Naive thymus-derived CD4-positive, alpha-beta T cell (primary cell): ENCODE measurements at places on chromosomes 11 and 22.
A peak's percentile ranks its signal among the peaks of the same experiment; 100 is the strongest.

DNA sequence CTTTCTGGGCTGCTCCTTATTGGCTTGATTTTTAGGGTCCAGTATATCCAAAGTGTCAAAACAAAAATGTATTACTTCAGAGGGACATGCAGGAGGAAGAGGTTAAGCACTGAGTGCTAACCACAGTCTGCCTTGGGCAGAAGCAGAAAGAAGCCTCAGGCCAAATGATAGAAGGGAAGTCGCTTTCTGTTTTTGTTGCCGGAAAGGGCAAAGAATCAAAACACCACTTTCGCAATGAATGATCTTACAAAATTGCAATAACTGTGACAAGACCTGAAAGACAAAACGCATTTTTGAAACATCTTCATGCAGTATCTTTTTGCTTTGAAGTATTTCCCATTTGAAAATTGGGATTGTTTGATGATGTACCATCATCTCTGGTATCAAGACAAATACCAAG, 70.1 kb upstream of the PICALM start:
- peak; percentile 4 for DNase-seq

DNA sequence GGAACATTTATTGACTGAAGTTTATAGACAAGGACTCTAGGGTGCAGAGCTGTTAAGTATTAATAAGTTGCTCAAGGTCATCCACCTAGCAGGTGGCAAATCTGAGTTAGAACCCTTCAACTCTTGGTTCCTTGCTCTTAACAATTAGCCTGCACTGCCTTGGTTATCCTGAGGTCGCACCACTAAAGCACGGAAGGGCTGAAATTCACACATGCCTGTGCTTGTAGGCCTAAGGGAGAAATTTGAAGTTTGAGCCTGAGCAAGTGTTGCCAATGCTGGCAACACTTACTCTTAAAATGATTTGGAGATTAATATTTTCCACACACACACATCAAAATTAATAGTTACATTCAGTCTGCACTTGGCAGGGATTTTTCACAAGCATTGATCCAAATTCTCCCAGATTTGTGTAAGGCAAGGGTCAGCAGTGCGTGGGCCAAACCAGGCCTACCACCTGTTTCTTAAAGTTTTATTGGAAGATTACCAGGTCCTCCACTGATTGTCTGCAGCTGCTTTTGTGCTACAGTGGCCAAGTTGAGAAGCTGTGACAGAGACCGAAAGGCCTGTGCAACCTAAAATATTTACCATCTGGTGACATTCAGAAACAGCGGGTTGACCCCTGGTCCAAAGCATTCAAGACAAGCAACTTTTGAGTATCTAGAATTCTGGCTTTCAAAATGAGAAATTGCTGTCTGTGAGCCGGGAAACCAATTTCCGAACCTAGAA, 16.3 kb downstream of the APOL5 start:
- no peak for DNase-seq

DNA sequence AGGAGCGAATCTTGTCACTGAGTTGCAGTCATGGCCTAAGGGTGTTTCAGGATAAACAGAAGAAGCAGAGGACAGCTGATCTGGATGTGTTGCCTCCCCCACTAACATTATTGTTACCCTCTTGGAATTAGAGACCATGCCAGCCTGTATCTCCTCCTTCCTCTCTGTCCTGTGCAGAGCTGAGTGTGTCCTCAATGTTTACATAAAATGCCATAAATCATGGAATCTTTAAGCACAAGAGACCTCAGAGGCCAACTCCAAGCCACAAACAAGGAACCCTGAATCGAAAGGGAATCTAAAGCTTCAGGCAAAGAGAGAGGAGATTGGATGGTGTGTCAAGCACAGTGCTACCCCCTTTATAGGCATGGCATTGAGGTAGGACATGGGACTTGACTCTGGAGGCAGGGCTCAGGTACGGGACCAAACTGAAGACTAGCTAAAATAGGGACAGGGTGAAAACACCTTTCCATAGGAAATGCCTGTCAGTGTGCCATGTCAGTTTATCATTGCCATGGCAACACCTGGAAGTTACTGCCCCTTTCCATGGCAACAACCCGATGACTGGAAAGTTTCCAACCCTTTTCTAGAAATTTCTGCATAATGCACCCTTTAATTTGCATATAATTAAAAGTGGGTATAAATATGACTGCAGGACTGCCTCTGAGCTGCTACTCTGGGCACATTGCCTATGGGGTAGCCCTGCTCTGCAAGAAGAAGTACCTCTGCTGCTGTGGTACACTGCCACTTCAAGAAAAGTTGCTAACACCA, 489.7 kb downstream of the MIAT start:
- no peak for DNase-seq

DNA sequence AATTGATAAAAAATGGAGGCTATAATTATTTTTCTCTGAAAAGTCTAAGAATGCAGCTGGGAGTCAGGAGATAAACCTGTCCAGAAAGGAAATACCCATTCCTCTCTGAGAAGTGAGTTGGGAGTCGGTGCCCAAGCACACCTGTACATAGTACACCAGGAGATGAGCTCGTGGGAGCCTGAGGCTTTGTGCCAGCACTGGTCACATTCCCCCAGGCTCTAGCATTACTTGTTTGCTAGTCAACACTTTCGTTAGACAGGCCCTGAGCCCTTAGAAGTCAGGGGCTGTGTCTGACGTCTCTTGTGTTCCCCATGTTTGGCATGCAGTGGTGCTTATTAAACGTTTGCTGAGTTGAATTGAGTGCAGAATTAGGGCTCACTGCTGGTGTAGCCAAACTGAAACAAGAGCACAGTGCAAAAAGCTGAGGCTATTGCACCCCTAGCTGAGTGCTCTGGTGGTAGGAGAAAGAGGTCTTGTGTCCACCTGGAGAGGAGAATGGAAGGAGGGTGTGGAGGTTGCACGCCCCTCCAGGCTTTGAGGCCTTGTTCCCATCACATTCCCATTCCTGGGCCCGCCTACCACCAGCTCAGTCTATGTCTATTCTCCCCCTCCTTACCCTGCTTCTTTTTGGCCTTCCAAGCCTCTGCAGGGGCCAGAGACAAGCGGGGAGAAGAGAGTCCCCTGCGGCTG, 6.8 kb downstream of the ROBO4 start:
- DNase-seq = no peak

DNA sequence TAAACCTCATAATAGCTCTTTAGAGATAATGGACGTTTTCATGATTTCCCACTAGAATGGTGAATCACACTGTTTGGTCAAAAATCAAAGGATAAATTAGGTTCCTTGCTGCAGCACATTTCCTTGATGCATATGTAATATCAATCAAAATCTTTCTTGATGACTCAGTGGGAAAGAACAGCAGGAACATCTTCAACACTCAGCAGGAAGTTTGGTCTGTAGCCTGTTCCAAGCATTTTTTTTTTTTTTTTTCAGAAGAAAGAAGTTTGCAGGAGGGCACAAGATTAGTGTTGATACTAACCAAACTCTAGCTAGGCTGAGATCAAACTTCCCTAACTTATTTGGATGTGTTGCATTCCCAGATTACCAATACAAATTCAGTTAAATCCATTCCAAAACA, 1529.8 kb downstream of the FAM181B start:
- DNase-seq = no peak

DNA sequence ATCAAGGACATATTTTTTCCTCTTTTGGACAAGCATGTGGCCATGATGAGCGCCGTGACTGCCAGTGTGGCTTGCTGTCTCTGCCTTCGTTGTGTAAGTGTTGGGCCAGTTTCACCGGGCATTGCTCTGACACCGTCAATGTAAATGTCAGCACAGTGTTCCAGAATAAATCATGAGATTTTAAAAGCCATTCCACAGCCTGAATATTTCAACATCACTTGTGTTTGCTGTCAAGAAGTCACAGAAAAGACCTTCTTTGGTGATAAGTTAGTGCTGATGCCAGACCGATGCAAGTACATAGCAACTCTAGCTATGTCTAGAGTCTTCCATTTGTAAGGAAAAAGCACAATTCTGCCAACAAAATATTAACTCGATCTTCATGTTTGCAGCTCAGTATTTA, 467.8 kb downstream of the TBC1D22A start:
- no peak for DNase-seq

DNA sequence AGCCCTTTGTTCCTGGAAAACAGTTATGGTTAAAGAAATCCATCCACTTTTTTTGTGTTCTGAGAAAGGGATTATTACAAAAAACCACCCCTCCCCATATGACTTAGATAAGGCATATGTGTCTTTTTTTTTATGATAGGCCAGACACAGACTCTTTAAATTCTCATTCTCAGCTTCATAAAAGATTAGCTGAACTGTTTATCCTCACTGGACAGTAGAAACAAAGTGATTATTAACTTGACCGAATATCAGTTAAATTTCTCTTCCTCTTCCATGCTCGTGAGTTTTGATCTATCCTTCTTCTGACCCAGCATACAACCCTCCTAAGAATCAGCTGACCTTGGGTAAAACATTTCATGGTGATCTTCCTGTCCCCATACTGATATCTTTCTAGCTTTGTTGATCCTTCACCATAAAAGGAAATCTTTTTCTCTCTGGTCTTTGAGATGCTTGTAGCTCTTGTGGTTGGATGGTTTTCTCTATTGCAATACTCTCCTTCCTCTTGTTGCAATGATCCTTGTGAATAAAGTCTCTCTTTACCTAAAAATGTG, 26.2 kb downstream of the OR2AG2 start:
- DNase-seq = no peak

- DNase-seq = no peak
Measured at GRCh38 chr22:40403651-40404050, 33.3 kb downstream of the SGSM3 start.

DNA sequence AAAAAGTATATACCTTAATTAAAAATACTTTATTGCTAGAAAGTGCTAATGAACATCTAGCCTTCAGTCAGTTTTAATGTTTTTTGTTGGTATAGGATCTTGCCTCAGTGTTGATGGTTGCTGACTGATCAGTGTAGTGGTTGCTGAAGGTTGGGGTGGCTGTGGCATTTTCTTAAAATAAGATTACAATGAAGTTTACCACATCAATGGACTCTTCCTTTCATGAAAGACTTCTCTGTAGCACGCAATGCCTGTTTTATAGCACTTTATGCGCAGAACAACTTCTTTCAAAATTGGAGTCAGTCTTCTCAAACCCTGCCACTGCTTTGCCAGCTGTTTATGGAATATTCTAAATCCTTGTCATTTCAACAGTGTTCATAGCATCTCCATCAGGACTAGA, 50.6 kb downstream of the LDLRAD3 start:
- DNase-seq = no peak

GRCh38 chr11:67464411-67465188, 4.5 kb downstream of the TMEM134 start:
- peak; percentile 91 for DNase-seq

DNA sequence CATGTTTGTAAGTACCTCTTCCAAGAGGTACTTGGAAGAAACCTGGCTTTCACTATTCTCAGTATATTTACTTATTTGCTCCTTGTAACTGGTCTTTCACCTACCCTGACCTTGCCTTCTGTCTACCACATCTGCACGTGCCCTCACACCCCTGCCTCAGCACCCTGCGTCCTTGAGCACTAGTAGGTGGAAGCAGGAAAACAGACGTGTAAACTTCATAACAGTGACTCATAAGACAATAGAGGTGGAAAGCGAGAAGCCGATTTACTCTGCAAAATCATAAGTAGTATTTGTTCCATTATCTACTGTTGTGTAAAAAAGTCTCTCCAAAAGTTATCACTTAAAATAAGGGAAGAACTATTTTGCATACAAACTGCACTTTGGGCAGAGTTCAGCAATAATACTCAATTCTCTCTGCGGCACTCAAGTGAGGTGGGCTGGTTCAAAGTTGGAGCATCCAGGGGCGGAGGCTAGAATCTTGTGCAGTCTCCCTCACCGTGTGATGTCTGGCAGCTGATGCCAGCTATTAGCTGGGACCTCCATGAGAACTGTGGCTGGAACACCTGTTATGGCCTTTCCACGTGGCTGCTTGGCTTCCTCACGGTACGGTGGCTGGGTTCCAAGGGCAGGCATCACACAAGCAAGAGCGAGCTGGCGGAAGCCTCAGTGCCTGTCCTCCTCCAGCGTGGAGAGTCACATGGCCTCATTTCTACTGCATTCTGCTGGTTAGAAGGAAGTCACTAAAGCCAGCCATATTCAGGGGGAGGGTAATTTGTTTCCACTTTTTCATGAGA, 30.4 kb downstream of the PACS1 start:
- DNase-seq = peak; percentile 29

DNA sequence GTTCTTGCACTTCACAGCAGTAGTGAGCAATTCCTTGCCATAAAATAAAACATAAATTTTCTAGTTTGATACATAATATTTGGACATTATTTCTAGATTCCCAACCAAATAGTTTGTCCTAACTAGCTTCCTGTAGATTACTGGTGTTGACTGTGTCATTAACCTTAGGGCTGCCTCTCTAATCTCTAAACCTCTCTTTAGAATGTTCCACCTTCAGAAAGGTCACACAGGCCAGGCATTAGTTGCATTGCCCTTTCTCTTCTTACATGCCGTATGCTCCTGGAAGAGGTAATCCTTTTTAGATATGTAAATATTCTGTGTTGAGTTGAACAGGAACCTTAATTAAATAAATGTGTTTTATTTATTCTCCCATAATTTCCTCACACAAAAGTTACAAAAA, 904.9 kb upstream of the CNTN5 start:
- DNase-seq = no peak

GRCh38 chr11:84790849-84791427, 836.2 kb downstream of the DLG2 start:
- no peak for DNase-seq

GRCh38 chr22:27578937-27579617, 222.5 kb downstream of the MN1 start:
- DNase-seq = no peak

DNA sequence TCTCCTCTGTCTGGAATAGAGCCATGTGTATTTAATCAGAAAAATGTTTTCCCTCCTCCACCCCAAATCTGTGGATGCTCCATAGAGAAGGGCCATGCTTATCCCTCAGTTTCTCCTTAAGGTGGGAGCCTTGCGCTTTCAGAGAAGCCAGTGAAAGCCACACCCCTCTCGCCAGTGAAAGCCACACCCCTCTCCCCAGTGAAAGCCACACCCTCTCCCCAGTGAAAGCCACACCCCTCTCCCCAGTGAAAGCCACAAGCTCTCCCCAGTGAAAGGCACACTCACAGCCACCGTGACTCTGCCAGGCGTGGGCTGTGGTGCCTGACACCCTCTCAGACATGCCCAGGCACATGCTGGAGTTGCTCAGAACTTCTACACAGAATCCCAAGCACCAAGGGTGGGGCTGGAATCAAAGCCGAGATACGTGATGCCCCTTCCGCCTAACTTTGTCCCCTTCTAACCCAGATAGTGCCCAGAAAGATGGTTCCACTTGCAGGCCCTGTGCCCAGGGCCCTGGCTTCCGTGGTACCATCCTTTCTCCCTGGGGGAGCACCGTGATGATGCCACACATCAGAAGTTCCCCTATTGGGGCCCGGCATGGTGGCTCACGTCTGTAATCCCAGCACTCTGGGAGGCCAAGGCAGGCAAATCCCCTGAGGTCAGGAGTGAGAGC, 16.5 kb upstream of the PRR5 start:
- DNase-seq = peak; percentile 73
